ENCODE measurements at places on chromosomes 1 and 21.

DNA sequence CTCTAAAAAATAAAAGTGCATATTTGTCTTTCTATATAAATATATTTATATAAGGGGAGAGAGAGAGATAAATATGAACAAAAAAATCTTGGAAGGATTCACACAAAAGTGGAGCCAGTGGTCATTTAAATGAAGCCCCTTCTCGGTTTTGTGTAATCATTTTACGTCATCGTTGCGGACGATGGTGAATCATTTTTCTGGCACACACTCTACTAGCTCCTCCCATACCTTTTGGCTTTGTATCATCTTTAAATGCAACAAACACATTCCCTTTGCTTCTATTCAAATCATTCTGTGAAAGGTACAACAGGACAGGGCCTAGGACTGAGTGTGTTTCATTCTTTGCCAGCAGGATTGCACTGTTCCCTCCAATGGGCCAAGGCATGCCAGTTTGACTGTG lies 186.8 kb downstream of the TGFB2 start:
- no peak for DNase-seq

GRCh38 chr1:186772228-186772627 lies 56.5 kb upstream of the PLA2G4A start:
- DNase-seq = no peak

GRCh38 chr1:13682444-13682843 lies 17.5 kb upstream of the PRDM2 start:
- DNase-seq = no peak

- no peak for DNase-seq
These were observed 44.9 kb downstream of the HHAT start for GRCh38 chr1:210373628-210373877.

- DNase-seq = no peak
These were observed 674.4 kb downstream of the KCNT2 start for GRCh38 chr1:195933835-195934234.

DNA sequence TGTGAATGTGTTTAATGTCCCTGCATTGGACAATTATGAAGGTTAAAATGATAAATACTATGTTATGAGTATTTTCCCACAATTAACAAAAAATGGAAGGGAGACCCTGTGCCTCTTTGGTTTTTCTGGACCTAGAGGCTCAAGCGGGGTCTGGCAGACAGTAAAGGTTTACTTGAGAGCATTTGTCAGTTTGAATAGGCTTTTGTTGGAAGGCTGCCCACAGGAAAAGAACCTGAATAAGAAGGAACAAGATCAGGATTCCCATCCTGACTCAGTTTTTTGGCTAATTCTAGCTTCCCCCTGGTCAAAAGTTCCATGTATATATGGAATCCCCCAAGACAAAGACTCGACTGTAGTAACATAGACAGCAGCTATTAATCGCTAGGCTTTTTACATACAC lies 150.9 kb upstream of the JUN start:
- DNase-seq = no peak

- no peak for DNase-seq
These were observed 32.1 kb downstream of the CTNNBIP1 start for GRCh38 chr1:9877962-9878361.

DNA sequence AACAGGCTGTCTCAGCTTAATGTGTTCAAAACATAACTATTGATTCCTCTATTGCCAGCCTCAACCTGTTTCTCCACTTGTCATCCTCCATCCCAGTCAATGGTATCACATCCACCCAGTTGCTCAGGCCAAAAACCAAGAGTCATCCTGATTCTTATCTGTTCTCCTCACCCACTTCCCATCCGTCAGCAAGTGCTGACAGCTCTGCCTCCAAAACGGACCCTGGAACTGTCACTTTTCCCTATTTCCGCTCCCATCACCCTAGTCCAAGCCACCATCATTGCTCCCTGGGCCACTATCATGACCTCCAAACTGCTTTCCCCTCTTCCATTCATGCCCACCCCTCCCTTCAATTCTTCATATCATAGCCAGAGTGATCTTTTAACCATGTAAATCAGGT lies 36.2 kb upstream of the IFFO2 start:
- no peak for DNase-seq

DNA sequence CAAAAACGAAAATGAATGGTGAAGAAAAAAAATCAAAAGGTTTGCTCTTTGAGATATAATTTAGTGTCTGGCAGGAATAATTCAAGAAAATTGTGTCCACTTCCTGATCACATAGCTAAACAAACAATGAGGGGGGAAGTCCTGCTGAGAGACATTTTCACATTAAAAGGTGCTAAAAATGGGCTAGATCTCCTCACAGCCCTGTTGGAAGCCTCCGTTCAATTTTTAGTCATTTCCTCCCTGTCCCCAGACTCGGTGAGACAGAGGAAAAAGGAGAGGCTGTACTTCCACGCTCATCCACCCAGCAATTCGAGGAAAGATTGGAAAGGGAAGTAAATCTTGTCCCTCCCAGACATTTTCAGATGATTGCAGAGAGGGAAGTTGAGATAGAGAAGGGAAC lies 103.7 kb downstream of the BARHL2 start:
- DNase-seq = no peak

GRCh38 chr1:161138431-161138830 lies 6.0 kb upstream of the DEDD start:
- no peak for DNase-seq

DNA sequence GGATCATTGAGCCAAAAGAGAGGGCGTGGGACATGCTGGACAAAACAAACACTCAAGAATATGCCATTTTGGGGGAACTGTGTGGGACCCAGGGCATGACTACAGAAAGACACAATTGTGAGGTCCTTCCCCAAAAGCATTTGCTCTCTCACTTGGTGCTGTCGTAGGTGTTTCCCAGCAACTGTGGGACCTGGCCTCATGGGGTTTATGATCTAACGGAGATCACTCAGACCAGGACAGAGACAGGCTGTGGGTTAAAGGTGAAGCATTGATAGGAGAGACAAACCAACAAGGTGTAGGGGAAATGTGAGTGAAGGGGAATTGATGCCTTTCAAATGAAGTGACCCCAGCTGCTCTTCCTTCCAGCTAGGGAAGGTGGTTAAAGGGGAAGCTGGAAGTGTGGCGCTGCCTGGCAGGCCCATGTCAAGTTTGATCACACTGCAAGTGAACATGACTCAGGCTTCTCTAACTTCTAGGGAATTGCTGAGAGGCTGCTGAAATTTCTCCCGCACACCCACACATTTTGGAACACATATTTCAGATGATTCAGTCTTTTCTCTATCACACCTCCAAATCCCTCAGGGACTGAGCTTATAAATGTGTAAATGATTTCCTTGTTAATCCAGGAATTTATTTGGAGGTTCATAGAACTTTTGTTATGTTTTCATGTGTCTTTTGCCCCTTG lies 30.2 kb downstream of the TRAF5 start:
- no peak for DNase-seq

GRCh38 chr21:33947451-33948095 lies 32.0 kb upstream of the ATP5PO start:
- no peak for DNase-seq

- DNase-seq = no peak
These were observed 50.6 kb downstream of the DNTTIP2 start for GRCh38 chr1:93828367-93828755.

GRCh38 chr1:226875641-226876295 lies 5.4 kb downstream of the PSEN2 start:
- no peak for DNase-seq

DNA sequence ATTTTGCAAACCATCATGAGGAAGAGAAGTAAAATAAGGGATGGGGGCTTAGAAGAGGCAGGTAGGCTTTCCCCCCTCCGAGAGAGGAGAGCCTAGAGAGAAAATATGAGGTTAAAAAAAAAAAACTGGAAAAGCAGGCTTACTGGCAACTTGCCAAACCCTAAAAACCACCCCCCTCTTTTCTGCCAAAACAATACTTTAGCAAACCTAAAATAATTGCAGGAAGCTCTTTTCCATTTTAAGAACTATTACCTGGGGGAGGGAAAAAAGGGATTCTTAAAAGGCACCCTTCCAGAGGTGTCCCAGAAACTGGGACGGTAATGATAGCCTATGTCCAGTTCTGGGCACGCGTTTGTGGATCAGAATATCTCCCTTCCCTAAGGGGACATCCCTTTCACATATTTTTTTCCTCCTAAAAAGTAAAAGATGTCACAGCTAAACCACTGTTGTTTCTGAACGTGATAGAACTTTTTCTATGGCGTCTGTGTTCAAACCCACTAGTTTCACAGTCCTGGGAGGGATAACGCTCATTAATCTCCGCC lies 1.1 kb upstream of the NFIA start:
- no peak for DNase-seq

- no peak for DNase-seq
These were observed 1476.2 kb downstream of the MRPL39 start for GRCh38 chr21:24131056-24131455.

GRCh38 chr1:157101149-157101548 lies 1.5 kb upstream of the ETV3L start:
- DNase-seq = no peak

DNA sequence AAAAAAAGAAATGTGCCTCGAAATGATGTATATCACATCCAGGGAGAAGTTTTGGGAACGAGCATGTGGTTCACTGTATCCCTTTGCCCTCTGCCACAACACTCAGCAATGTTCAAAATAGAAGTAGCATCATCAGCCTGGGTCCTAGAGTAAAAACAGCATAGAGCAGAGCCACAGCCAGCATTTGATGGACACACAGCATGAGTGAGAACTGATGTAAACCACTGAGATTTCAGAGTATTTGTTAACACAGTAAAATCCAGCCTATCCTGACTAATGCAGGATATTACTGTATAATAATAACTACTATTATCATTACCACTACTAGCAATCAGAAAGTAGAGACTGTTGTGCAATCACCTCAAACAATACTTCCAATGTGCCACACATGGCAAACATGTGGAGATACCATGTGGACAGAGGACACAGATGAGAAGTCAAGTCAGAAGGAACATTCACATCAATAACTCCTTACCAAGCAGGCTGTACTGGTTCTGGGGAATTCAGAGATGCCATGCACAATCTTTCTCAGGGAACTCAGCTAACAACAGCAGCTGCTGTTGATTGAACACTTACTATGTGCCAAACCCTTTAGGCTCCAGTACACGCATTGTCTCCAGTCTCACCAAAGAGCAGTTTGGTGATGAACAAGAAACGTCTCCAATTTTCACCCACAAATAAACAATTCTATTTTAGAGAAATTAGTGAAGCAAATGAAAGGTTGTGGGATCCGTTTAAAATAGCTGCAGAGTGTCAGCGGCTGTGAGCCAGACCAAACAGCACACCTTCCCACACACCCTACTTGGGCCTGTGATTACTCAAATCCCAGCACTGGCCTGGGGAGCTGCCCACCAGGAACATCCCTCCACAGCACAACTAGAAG lies 16.6 kb upstream of the GFI1 start:
- DNase-seq = no peak

GRCh38 chr21:42286416-42286815 lies 28.8 kb downstream of the TFF3 start:
- no peak for DNase-seq

DNA sequence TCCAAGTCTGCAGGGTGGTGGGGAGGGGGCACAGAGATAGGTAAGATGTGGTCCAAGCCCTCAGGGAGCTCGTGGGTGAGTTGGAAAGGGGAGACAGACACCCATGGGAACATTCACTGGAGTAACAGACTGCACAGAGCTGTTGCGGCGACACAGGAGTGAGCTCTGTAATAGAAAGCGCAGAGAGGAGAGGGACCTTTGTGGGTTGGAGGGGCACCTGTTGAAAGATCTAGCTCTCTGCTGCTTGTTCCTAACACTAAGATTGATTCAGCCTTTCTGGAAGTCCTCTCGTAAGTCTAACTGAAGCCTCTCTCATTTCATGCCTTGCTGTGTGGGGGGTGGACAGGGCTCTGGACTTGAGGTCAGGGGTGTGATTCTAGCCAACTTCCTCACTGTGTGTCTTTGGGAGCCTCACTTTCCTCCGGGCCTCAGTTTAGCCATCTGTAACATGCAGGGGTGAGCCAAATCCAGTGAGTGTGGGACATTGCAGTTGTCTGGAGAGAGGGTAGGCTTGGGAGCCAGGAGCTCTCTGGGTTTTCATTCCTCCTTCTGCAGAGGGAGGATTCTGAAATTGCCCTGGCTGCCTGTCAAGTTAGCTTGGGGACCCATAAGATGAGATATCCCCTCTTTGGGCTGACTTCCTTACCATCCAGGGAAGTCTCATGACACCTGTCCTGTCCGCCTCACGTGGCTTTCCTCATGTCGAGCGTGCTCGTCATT lies 2.0 kb upstream of the ACOT11 start:
- no peak for DNase-seq

DNA sequence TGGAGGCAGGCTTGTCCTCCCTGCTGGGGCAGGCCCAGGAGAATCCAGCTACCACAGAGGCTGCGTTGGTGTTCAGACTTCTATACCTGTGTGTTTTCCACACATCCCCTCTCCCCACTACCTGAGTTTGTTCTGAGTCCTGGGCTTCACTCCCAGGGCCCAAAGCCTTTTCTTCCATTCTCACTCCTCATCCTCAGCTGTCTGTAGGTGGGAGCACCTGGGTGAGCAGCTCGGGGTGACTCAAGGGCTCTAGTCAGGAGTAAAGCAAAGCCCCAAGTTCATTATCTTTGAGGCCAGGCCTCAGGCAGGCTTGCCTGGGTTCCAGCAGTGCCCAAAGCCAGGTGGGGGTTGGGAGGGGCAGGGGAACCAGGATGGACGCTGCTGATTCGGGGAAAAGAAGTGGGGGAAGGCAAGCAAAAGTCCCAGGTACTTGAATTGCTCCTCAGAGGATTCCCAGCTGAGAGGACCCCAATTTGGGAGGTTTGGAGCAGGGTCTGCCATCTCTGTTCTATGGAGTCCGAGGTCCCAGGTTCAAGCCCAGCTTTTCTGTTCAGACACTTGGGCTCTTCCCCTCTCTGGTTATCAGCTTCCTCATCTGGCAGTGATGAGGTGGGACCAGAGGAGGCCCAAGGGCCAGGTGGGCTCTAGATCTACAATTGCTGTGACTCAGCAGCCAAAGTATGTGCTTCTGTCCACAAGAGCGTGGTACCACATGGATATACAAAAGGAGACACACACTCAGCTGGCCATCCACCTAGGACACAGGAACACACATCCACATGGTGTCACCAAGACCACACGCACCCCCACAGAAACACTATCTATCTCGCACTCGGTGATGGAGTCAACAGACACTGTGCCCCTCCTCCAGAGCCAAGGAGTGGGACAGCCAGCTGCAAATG lies 5.8 kb upstream of the PTPN7 start:
- DNase-seq = no peak

GRCh38 chr1:85330214-85330631 lies 53.8 kb upstream of the BCL10 start:
- DNase-seq = no peak

DNA sequence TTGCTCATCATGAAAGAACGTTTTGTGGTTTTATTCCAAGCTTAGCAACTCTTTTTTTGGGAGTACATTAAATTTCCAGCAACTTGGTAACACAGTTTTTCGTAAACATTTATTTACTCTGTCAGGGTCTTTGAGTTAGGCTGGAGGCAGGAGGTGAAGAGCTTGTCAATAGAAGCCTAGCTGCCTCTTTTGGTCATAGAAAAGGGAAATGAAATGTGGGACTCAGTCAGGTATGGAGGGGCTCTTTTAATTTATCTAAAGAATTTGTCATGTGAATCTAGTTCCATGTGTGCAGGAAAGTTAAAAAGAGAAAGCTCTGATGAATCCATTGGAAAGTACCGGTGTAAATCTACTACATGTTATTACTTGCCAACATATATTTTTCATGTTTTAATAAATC lies 45.9 kb upstream of the PRMT6 start:
- DNase-seq = no peak
